ENCODE measurements at places on chromosomes 4 and X.
A peak's percentile ranks its signal among the peaks of the same experiment; 100 is the strongest.

DNA sequence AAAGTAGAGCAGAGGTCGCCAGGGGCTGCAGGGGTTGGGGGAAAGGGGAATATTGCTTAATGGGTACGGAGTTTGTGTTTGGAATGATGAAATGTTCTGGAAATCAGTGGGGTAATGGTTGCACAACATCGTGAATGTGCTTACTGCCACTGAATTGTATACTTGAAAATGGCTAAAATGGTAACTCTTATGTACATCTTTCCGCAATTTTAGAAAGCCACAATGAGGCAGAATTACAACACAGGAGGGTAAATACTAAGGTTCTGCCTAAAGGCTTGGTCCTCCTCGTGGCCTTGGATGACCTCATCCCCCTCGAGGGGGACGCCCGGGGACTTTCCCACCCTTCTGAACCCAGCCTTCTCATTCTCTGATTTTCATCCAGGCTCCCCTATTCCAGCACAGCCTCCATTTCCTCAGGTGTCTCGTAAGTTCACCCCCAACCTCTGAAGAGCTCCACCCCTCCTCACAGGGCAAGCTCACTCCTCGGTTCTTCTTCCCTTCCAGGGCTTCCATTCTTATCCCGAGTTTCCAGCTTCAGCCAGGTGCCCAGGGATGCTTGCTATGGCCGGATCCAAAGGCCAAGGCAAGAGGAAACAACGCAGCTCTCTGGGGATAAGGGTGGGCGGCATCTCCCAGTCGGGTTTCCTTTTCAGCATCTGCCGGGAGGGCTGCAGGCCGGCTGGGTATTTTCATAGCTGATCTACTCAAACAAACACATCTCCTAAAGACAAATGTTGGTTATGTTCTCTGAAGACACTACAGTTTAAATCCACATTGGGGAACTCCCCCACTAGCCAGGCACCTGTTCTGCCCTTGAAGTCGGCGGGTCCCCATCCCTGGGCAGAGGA is 71.3 kb upstream of the ACSL1 start:
- no peak for DNase-seq

- DNase-seq = no peak
These were observed 217.6 kb downstream of the ZNF674 start for GRCh38 chrX:46327566-46328115.

DNA sequence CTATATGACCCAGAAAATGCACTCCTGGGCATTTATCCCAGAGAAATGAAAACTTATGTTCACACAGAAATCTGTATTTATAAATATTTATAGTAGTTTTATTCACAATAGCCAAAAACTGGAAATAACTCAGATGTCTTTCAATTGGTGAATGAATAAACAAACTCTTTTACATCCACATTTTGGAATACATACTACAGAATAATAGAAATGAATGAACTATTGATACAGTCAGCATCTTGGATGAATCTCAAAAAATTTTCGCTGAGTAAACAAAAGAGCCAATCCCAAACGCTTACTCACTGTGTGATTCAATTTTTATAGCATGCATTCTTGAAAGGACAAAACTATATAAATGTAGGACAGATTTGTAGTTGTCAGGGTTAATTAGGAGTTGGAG is 75.1 kb upstream of the HTR2C start:
- DNase-seq = no peak

DNA sequence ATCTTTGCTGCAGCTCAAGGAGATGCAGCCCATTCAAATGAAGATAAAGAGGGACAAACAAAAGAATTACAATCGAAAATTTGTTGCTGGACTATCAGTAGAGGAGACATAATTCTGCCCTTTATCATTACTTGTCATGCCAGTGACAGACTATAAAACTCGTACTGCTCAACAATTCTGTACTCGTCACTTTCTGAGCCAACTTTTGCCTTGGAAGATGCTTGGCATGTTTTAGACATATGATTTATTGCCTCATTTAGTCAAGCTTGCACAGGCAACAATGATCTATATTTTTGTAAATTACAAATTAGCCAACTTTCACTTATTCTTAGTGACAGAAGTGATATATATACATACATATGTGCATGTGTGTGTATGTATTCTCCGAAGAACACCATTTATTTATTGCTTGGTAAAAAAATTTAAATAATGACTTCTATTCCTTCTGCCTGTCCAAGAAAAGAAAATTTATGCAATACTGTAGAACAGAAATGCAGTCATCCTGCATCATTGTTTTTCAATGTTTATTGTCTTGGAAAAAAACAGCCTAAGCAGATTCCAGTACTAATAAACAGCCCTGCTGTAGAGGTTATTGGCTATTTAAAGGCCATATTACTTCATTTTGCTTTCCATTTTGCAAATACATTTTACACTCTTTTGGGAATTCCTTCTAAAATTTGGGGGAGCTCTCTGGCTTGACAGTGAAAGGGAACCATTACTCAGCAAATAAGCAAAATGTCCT is 374.9 kb upstream of the GALNT7 start:
- DNase-seq = no peak

DNA sequence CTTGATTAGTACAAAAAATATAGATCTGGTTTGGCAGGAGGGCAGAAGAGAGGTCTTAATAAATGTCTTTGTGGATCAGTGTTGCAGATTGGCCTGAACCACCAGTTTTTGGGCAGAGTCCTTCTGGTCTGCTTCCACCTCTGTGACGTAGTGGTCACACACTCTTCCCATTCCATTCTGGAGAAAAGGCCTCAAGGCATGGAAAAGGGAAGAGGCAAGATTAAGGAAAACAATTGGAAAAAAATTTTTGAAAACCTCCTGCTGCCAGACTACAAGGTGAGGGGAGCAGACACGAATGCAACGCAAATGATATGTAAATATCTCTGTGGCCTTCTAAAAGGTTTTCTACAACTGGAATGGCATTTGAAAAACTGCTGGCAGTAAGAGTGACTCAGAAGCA is 24.3 kb upstream of the FAM47C start:
- no peak for DNase-seq

- DNase-seq = no peak
These were observed 50.3 kb upstream of the ATP6AP2 start for GRCh38 chrX:40530509-40530908.

DNA sequence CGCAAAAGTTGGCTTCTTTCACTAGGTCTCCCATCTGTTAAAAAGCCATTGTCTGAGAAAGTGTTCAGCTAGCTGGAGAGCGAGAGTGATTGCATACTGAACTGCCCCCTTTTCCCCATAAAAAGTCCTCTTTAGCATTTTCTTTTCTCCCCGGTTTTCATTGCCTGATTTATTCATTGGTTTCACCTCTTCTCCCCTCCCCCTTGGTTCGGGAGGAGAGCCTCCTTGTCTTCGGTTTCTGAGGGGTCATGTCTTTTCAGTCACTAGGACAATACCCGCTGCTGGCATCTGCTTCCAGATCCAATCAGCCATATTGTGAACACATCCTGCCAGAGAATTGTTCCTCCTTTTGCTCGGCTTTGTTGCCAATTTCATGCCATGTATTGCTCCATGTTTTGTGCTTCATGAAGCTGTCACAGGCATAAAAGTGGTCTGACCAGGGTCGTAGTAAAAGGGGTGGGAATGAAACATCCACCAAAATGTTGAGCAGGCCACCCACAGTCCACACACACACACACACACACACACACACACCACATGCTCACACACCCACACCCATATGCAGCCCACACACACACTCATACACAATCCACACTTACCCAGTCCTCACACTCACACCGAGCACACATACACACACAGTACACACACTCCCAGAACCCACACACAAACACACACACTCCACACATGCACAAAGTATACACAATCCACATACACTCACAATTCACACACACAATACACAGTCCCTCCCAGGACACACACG is 136.0 kb downstream of the NKX6-1 start:
- DNase-seq = no peak

DNA sequence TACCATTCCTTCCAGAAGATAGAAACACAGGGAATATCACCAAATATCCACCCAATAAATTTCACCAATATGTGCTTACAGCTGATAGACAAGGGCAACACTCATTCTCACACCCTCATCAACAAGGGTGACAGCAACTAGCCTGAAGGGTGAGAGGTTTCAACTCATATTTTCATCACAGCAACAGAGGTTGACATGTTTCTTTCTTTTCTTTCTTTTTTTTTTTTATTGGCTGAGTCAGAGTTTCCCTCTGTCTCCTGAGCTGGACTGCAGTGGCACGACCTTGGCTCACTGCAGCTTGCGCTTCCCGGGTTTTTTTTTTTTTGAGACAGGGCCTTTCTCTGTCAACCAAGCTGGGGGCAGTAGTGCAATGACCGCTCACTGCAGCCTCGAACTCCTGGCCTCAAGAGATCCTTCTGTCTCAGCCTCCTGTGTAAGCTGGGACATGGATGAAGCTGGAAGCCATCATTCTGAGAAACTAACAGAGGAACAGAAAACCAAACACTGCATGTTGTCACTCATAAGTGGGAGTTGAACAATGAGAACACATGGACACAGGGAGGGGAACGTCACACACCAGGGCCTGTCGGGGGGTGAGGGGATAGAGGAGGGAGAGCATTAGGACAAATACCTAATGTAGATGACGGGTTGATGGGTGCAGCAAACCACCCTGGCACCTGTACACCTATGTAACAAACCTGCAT is 27.5 kb upstream of the ASMTL start:
- peak; percentile 41 for DNase-seq

DNA sequence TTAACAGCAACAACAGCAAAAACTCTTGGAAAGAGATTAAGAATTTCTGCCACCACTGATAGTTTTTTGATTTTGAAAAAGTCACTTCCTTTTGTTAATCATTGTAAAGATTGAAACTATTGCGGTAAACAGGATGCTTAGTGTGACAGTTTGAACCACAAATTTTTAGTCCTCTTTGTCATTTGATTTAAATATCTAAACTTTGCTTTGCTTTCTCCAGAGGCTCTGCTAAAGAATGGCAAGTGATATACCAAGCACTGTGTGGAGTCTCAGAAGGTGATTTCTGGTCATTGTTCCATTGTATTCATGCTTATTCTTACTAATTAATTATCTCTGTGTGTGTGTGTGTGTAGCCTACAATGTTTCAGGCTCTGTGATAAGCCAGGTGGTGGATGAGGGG is 155.6 kb downstream of the BMPR1B start:
- DNase-seq = no peak

DNA sequence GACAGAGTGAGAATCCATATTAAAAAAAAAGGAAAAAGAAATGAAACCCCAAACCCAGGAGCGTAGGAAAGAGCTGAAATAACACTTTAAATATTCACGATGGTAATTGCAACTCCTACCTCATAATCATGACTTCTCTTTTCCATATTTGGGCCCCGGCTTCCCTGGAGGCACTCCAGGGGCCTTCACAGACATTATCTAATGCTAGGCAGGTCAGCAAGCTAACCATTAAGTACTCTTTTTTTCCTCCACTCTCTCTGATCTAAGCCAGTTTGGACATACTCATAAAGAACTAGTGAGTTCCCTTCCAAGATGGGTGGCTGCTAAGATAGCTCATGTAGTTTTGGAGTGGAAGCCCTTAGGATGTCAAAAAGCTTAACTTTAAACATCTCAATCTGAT is 83.2 kb downstream of the SH3KBP1 start:
- DNase-seq = no peak

- no peak for DNase-seq
These were observed 70.2 kb downstream of the GC start for GRCh38 chr4:71713611-71714203.

GRCh38 chr4:89298155-89298554 is 9.4 kb downstream of the GPRIN3 start:
- DNase-seq = peak; percentile 76

- no peak for DNase-seq
These were observed 402.6 kb downstream of the INPP4B start for GRCh38 chr4:142443469-142443868.

- no peak for DNase-seq
These were observed 103.7 kb downstream of the SORCS2 start for GRCh38 chr4:7295911-7296660.

- DNase-seq = no peak
These were observed 2.4 kb downstream of the KCTD8 start for GRCh38 chr4:44446191-44446590.

DNA sequence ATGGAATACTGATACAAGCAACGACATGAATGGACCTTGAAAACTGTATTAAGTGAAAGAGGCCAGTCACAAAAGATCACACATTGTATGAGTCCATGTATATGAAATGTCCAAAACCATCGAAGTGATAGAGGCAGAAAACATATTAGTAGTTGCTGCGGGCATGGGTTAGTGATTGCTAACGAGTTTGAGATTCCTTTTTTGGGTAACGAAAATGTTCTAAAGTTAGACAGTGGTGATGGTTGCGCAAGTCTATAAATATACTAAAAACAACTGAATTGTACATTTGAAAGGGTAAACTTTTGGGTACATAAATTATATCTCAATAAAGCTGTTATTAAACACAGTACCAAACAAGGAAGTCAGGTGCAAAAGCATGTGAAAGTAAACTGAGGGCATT is 234.5 kb downstream of the FBXW7 start:
- DNase-seq = no peak

DNA sequence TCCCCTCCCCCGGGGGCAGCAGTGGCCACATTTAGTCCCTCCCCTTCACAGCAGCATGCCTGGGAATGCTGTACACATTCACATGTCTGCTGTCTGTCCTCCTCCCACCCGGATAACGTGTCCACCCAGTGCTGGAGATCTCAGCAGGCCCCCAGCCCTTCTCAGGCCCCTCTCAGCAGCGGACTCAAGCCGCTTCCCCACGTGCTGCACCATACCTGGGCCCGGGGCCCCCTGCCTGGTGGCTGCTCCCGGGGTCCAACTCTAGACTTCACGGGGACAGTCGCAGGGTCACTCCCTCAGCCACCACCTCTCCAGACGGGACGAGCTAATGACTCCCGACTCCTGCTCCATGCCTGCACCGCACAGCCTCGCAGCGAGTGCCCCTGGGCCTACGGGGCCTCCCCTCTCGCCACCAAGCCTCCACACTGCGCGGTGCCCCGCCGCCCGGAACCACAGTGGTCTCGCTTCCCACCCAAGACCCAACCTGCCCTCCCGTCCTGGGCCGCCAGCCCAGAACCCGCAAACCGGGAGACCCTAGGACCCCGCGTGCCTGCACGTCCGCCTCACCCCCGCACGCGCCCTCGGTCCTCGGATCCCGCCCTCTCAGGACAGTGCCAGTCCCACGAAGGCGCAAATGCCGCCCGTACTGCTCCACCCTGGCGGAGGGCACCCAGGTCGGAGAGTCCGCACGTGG is 1.3 kb upstream of the PCGF3 start:
- DNase-seq = no peak

DNA sequence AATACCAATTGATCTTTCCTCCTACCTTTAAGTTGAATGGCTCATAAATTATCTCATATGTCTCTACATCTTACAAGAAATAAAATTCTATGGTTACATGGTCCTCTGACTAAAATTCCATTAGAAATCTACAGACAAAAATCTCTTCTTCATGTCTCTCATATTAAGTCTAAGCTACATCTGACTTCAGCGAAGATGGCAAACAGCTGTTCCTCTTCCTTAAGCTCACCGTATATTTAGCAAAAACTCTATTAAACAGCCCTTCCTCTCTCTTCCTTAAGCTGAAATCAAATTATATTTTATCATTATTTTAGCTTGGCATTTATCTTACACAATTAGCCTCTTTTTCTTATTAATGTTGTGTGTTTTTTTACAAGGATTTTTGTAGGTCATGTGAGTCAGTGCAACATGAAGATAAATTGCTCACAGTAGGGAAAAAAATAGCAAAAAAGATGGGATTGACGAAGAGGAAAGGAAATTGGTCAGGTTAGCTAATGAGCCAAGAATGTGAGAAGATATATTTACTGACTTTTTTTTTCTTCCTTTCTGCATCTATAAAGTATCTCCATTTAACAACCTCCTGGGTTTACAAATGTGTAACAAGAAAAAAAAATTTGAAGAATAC is 2412.8 kb downstream of the ARAP2 start:
- no peak for DNase-seq
